ENCODE measurements at places on chromosomes 2 and 18. TPM values are rescaled to one million over a fixed set of nuclear protein-coding genes. Genes with fewer than 3 reads are reported as not detected.

Gene MEP1B
- total RNA-seq: not detected

DNA sequence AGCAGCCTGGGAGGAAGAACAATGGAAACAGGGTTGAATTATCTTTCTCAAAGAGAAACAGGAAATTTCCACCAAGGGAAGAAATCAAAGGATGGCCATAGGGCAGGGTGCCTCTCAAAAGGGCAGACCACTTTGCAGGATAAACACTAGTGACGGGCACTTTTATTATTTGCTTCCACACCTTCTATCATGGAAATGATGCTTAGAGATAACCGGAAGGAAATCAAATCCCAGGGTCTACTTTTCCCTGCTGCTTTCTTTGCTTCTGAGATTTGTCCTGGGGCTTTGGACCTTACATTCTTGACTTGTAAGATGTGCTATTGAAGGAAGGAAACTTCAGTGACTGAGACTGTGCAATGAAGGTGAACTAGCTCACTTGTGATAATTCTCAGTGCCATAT, 1.1 kb upstream of the SCN9A start:
- DNase-seq: no peak

GRCh38 chr2:215498431-215498830, 62.6 kb upstream of the FN1 start:
- DNase-seq: no peak

GRCh38 chr2:109175350-109175678, 46.3 kb downstream of the SH3RF3 start:
- no peak for DNase-seq

Gene CCDC148
- not detected for total RNA-seq

Gene GLB1L
- 2.8 TPM for total RNA-seq

Gene ZNF2
- 6.5 TPM for total RNA-seq

- DNase-seq: no peak
These were observed 90.6 kb upstream of the GPC1 start for GRCh38 chr2:240344904-240345303.
